Omental fat pad (tissue), 4 donors: ENCODE measurements at places on chromosomes 2 and 18. TPM values are rescaled to one million over a fixed set of nuclear protein-coding genes. Genes with fewer than 3 reads are reported as not detected.

FN1 gene
- 220 TPM for total RNA-seq

DNA sequence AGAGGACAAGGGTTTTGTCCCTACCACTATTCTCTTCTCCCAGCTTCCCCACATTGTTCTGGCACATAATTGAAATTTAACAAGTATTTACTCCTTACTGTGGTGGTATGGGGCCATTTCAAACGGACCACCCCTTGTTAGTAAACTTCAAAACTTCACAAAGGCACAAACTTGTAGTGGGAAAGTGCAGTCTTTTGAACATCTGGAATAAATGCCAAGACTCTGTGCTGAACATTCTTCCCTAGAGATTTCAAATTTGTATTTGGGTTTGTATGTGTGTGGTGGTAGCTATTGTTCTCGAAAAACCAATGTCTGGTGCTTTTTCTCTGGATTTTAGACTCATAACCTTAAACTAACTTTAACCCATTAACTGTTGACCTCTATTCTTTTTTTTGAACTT lies 151.6 kb downstream of the NRP2 start:
- no peak for DNase-seq

REG3G gene
- total RNA-seq: not detected

AKAIN1 gene
- not detected for total RNA-seq

ZNF521 gene
- 18.1 TPM for total RNA-seq

DNAJC5G gene
- total RNA-seq: not detected

DNA sequence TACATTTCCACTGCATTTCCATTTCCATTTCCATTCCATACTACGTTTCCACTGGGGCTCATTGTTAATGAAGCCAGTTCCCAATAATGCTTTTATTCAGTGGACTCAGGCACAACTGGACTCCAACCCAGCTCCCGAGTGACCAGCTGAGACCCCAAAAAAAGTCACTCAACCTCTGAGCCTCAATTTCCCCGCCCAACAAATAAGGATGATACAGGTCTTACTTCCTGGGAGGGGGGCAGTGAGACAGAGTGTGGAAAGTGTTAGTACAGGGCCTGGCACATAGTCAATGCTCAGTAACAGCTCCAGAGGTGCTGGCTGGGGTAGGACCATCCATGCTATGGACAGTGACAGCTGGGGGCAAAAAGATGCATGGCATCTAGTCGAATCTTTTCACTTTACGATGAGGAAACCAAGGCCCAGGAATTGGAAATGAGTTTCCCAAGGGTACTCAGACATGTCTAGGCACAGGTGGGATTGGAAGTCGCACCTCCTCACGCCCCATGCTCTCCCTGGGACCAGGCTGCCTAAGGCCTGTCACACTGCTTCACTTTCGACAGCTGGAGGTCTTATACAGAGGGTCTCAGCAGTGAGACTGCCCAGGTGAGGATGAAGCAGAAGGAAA lies 226.5 kb downstream of the ANAPC1 start:
- DNase-seq: no peak

DNA sequence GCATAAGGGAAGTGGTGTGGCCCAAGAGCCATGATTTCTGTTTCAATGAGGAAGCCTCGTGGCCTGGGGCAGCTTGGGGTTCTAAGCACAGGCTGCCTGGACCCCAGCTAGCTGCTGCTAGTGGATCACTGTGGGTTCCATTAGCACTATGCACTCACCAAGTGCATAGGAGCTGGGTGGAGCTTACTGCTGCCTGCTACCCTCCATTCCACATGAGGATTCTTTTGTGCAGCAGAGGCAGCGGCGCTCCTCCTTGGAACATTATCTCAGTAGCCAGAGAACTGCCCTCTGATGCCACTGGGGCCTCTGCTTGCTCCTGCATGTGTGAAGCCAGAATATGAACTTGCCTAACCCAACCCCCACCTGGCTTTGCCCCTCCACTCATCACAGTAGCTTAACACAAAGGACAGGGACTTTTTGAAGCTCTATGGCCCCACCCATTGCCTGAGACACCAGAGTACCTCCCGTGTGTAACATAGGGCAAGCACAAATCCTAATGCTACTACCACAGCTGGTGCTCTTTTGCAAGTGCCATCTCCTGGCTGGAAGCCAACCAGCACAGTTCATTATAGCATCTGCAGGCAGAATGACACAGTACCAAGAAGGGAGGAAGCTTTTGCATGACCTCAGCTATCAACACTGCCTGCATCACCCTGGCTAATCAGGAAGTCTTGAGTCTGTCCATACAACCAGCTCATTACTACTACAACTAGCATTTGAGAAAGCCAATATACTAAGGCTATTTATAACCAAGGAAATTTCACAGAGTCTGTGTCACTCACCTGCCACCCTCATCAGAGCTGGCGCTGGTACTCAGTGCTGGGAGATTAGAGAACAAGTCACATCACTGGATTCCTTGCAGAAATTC lies 297.0 kb upstream of the GULP1 start:
- no peak for DNase-seq

ARHGEF33 gene
- total RNA-seq: 0.31 TPM

- no peak for DNase-seq
These were observed 38.0 kb downstream of the STEAP3 start for GRCh38 chr2:119261493-119262225.

- no peak for DNase-seq
These were observed 44.5 kb downstream of the SH3RF3 start for GRCh38 chr2:109173311-109174171.

- no peak for DNase-seq
These were observed 399.1 kb downstream of the PLCL1 start for GRCh38 chr2:198203336-198204069.

DNA sequence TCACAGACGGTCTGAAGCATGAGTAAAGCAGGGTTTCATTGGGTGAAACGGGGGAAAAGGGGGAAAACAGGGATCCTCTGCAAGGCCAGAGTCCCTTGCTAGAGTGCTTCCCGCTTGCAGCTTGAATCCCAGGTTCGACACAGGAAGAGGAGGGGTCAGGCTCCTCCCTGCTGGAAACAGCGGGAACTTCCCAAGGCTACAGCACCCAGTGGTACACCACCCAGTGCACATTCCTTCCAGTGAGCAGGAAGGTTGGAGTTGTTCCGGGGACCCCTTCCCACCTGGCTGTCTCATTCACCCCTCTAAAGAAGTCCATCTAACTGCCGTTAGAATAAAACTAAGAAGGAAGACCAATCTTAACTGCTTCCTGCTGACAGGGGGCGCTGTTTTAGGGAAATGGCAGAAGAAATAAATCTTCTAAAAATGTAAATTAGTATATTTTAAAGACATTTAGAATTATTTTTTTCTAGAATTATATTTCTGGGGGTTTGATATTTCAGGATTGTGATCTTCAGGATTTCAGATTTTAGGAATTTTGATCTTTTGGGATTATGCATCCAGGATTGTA lies 230.9 kb downstream of the RBM43 start:
- DNase-seq: no peak

VWA3B gene
- total RNA-seq: not detected

- DNase-seq: no peak
These were observed 53.3 kb downstream of the ZNF236 start for GRCh38 chr18:76875390-76876325.

- no peak for DNase-seq
These were observed 3.0 kb downstream of the LRRFIP1 start for GRCh38 chr2:237630216-237631000.

- DNase-seq: no peak
These were observed 22.2 kb downstream of the SMIM21 start for GRCh38 chr18:75405351-75405750.

DNA sequence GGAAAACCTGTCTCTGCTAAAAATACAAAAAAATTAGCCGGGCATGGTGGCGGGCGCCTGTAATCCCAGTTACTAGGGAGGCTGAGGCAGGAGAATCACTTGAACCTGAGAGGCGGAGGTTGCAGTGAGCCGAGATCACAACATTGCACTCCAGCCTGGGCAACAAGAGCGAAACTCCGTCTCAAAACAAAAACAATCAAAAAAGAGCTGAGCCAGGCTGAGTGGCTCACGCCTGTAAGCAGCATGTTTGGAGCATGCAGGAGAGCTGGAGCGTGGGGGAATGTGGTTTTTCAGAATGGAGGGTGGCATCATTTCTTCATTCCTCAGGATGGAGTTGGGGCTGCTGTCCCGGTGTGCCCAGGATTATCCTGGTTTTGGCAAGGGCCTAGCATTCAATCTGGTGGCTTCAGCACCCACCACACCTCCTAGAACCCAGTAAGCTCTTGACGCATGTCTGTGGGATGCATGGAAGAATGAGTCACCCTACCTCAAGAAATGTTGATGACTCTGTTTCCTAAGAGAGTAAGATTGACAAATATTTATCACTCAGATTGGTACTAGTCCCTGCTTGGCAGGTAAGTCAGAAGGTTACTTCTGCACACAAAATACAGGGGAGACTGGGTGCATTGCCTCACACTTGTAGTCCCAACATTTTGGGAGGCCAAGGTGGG lies 90.2 kb upstream of the ODC1 start:
- no peak for DNase-seq

MOGAT1 gene
- 2.4 TPM for total RNA-seq
